ENCODE measurements at places on chromosomes 1 and 21.

- DNase-seq: no peak
Measured at GRCh38 chr1:228527596-228527995, 40.4 kb downstream of the RNF187 start.

- no peak for DNase-seq
Measured at GRCh38 chr1:7408771-7409150, 362.3 kb upstream of the VAMP3 start.

DNA sequence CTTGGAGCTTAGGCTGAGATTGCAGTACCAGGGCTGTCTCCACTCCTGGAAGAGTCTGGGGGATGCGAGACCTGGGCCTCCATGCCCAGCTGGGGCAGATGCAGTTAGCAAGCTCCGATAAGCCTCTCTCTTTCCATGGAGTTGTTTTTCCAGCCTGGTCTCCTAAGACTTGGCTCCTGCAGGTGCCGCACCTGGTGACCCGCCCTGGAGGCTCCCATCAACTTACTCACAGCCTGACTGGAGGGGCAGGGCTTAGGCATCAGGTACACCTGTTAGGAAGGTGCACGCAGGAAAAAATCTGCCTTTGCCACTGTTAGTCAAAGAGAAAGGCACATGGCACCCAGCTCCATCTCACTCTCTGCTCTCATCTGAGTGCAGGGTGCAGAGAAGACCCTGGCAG lies 198.1 kb upstream of the TMEM51 start:
- no peak for DNase-seq

- DNase-seq: no peak
Measured at GRCh38 chr1:20588634-20589225, at the start of gene CDA. TSS of gene CDA (plus strand) at chr1:20589097. CDS start at chr1:20589130, 33 bp downstream.

- DNase-seq: no peak
Measured at GRCh38 chr1:178538192-178538916, 25.4 kb downstream of the TEX35 start.

GRCh38 chr1:6747674-6748073 lies 37.6 kb upstream of the CAMTA1 start:
- DNase-seq: no peak

DNA sequence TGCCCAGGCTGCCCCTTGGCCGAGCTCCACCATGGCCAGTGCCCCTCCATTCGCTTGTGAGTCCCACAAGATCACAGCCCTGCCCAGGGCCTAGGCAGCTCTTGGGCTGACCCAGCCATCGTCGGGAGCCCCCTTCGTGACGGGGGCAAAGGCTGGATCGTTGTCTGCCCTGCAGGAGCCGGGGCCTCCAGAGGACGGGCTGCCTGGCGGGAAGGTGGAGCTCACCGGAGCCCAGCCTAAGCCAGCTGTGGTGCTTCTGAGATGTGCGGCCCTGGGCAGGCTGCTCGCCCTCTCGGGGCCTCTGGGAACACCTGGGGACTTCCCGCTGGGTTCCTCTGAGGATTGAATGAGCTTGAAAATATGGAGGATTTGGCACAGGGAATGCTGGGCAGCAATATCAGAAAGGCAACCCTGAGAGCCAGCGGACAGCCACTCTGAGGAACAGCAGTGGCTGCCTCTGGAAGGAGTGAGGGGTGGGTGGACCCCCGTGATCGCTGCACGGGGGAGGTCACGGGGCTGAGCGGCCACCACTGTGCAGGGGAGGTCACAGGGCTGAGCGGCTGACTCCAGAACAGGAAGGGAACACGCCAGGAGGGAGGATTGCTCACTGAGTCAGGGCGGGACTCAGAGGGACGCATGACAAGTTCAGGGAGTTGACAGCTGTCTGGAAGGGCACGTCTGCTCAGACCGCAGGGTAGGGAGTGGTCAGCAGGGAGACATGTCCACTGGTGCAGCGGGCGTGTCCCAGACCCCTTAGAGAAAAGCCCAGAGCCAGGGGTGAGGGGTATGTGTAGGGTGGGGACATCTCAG lies 19.3 kb downstream of the TP73 start:
- DNase-seq: no peak

- DNase-seq: no peak
Measured at GRCh38 chr21:43278766-43279577, 110.2 kb downstream of the CRYAA start.

- peak; percentile 46 for DNase-seq
Measured at GRCh38 chr1:233885196-233885920, 19.1 kb upstream of the SLC35F3 start.

DNA sequence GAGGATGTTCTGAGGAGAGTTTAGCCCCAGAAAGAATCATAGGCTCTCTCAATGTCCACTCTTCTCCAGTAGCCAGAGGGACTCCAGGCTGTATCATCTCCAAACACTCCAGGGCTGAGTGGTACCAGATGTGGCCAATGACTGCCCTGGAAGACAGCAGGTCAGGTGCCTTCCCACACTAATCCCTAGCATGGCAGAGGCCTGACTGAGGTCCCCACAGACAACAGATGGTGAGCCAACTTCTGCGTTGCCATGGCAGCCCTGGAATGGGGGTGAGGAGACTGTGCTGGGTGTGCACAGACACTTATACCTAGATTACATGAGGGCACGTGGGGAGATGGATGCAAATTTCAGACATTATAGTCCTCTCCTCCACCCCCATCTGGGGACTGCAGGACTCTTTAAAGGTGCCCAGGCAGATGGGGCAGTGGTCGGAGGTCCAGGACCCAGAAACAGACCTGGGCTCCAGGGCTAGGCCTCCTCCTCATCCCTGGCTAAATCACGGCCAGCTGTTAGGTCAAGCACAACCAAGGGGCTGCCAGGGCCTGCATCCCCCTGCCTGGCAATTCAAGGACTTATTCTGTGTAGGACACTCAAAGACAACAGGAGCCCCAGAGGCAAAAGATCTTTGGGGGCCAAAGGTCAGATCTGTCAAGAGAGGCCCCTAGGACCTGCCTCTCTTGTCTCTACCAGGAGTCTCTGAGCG lies 42.9 kb downstream of the CAMK2N1 start:
- DNase-seq: peak; percentile 35

GRCh38 chr1:3453891-3454810 lies at the start of gene ARHGEF16:
TSS of gene ARHGEF16 (plus strand) at chr1:3454665. CDS start at chr1:3463085, 8,420 bp downstream.
- DNase-seq: no peak

DNA sequence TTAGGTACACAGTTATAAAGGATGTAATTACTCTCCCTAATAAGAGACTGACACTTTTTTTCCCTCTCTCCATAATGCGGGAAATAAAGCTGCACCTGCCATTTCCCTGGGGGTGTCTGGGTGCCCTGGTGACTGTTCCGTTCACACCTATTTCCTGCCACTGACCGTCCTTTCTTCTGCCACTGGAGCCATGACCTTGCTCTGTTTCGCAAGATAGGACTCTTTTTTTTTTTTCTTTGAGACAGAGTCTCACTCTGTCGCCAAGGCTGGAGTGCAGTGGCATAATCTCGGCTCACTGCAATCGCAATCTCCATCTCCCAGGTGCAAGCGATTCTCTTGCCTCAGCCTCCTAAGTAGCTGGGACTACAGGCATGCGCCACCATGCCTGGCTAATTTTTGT lies 66.1 kb upstream of the SERBP1 start:
- DNase-seq: no peak

GRCh38 chr1:54356680-54357147 lies 49.5 kb downstream of the SSBP3 start:
- DNase-seq: no peak

DNA sequence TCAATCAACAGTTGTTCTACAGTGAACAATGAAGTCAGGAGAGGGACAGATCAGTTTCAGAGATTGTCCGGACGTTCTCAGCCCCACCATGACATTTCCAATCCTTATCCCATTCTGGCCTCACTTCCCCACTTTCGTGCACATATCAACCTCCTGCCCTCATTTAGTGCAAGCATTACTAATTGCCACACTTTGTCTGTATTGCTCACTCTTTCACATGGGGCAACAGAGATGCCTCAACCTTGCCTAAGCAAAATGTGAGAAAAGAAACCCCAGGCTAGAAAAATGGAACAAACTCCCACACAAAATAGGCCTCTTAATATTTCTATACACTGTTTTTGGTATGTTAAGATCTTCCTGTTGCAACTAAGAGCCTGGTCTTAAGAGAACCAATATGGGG lies 8.9 kb upstream of the RGS1 start:
- no peak for DNase-seq

DNA sequence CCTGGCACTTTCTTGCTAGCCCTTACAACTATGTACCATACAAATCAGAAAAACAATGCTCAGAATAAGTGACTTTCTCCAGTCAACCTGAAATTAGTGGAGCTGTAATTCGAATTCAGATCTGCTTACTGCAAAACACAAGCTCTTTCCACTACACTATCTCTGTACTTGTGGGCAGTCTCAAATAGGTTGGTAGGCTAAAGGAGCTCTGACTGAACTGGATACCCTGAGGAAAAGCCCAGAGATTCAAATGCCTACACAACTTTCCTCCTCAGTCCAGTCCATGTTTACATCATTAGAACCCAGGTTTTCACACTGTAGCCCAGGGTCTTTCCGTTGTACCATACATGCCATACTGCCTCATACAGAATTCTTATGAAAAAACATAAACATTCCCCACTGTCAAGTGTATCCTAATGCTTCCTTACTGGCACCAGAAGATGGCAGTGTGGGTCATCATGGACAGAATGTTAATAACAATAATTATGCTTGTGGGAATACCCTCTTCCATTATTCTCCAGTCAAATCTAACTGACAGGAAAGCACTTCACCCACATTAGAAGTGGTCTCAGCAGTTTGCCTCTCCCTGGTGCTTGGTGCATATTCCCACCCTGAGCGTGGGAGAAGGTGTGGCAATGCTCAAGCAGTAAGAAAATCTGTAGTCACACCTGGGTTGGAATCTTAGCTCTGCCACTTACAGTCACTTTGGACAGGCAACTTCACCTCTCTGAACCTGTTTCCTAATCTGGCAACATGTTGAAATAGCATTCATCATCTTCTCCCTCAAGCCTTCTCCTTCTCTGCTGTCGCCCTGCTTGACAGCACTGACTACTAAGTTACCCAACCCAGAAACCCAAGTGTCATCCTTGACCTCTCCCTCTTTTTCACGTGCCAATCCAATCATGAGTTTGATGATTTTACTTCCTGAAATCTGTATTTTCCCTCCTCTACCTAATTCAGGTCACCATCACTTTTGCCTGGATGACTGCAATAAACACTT lies 14.4 kb upstream of the ZFYVE9 start:
- DNase-seq: peak; percentile 47

DNA sequence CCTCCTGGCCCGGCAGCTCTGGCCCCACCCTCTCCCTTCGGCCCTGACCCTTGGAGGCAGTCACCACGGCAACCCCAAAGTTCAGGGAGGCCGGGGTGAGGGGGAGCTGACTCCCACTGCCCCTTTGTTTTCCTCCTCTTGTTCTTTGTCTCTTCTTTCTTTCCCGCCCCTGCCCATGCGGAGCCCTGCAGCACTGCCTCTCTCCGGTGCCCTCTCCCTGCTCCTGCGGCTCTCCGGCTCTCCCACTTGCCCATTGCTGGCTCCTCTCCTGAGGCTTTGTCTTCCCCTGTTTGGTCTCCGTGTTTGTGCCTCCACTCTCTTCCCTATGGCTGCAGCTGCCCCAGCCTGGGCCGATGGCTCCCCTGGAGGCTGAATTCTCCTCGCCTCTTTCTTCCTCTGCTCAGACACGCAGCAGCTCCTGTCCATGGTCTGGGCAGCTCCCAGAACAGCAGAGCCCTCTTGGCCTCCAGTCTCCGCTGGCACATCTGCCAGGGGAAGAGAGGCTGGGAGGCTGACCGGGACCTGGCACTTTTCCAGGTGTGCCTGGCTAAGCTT lies 5.8 kb downstream of the CELSR2 start:
- no peak for DNase-seq

DNA sequence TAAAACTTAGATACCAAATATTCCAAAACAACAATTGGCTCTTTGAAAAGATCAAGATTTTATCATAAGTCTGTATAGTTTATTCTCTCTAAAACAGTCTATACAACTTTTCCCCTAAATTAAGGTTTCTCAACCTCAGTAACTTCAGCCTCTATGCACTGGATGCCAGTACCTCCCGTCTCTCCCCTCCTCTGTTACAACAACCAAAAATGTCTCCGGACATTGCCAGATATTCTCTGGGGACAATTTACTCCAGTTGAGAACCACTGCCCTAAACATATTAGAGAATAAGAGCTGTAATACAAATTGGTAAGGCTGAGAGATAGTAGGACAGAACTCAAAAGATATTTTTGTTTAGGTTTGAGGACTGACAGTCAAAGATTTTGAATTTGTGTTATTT lies 71.6 kb downstream of the TMEM200B start:
- DNase-seq: no peak

DNA sequence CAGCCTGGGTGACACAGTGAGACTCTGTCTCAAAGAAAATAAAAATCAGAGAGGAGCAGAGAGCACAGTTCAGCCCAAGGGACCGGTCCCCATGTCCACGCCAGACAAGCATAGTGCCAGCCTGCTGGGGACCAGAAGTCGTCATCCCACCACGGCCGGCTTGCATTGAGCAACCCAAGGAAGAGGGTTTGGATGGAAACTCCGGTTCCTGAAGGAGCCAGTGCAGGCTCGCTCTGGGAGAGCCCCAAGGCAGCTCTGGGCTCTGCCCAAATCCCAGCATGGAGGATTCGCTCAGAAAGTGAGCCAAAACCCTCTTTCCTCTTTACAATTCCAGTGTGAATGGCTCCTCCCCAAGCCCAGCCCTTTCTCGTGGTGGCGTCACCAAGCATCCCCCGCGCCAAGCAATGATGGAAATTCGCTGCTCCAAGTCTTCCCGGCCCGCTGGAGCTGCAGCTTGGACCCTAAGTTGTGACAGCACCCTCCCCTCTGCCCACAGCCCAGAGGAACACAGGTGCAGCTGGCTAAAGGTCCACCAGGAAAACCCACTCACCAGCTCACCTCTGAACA lies 64.1 kb upstream of the SLC25A33 start:
- DNase-seq: no peak

DNA sequence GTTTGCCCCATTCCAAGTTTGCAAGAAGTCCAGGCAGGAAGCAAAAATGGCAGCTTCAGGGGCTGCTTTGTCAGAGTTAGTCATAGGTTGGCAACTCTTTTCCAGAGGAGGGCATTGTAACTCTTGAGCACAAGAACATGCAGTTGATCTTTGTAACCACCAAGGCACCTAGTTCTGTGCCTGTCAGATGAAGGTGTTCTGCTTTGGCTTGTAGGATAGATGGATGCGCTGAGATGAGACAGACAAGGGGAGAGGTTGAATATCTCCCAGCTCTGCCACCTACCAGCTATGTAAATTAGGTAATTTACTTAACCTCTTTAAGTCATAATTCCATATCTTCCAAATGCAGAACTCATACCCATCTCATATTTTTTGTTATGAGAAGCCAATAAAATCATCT lies 89.3 kb downstream of the ZNF648 start:
- DNase-seq: no peak

DNA sequence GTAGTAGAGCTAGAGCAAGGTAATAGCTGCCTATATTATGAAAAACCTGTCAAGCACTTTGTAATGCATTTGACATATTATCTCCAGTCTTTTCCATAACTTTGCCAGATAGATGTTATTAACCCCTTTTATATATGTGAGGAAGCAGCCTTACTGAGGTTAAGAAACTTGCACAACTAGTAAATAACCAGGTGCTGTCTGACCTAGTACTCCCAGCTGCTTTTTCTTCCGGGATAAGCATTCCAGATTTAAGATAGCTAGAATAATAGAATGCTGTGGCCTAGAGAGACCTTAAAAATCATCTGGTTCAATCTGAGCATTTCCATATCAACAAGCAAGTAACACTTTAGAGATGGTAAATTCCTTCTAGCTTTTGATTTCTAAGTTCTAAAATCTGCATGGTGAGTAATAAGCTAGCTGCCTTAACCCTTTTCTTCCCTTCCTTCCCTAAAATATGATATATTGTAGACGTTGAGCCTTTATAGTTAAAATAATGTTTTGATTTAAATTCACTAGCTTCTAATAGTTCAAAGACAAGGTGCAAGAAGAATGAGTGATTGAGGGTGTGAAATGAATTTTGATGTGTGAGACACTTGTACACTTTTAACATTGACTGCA lies 1.8 kb downstream of the SH3GLB1 start:
- DNase-seq: no peak

GRCh38 chr1:44908427-44908826 lies 65.4 kb upstream of the PTCH2 start:
- DNase-seq: no peak
